SIG-M5 (cell line): ENCODE measurements at places on chromosomes 7 and 10.

DNA sequence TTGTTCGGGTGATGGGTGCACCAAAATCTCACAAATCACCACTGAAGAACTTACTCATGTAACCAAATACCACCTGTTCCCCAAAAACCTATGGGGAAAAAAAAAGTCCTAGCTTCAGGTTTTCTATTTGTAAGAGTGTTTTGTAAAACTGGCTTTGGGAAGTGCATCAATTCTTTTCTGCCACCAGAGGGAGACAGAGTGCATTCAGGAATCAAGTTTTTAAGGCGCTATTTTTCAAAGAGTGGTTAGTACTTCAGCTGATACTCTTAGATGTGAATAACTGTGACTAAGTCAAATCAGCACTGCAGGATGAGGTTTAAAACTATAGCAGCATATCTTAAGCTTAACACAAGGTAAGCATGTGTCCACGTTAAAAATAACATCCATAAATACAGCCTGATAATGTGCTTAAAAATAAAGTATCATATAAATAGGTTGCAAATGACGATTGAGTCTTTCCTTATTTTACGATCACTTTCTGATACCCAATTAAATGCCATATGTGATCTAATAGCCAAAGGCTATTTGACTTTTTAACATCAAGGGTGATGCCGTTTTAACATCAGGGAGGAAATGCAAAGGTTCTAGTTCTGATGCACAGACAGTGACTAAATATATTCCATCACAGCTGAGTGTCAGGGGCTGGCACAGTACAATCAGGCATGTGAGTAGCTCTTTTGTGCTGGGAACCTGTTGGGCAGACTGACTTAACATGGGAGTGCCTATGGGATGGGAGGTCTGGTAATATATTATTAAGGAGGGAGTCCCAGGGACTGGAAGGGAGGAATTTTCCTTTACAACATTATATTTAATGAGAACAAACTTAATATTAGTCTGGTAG is 10.6 kb upstream of the LYZL2 start:
- DNase-seq = no peak

DNA sequence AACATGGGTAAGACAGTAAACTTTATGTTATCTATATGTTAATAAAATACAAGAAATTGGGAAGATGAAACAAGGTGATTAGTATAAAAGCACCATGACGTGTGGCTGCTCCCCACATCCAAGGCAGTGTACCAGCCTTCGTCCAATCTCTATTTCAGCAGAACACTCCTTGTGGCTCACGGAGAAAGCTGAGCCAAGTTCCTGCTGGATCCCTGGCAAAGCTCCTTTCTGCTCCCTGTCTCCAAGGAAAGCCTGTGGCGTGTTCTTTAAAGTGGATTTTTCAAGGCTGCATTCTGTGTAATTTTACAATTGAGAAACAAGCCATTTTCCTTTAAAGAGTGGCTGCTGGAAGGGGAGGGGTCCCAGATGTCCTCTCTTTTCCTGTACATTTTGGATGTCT is 467.3 kb downstream of the PTPRN2 start:
- DNase-seq = no peak

GRCh38 chr10:621981-622740 is 67.3 kb downstream of the DIP2C start:
- DNase-seq = no peak

DNA sequence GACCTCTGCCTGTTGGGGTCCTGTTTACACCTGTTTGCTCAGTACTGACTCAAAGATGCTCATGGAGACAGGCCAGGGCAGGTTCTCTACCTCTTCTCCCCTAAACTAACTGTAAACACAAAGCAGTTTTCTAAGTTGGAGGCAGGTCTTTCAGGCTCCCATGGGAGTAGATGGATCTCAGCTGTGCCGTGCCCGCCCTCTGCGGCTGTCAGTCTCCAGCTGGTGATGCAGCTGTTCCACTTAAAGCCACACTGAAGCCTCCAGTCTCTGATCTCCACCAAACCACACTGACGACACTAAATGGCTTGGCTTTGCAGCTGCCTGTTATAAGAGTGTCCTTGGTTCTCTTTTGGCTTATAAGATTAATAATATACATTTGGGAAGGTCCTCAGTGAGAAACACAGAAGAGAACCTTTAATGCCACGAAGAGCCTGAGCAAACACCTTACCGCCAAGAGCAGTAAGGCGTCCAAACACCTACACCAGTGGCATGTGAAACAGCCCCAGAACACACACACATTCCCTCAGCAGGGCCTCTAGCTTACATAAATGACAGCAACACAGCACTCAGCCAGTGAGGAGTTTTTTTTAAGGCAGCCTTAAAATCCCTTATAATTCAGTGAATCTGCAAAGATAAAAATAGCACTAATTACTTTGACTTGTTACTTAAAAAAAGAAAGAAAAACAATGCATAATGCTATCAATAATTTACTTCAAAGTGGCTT is 60.4 kb upstream of the KCNIP2 start:
- DNase-seq = no peak

DNA sequence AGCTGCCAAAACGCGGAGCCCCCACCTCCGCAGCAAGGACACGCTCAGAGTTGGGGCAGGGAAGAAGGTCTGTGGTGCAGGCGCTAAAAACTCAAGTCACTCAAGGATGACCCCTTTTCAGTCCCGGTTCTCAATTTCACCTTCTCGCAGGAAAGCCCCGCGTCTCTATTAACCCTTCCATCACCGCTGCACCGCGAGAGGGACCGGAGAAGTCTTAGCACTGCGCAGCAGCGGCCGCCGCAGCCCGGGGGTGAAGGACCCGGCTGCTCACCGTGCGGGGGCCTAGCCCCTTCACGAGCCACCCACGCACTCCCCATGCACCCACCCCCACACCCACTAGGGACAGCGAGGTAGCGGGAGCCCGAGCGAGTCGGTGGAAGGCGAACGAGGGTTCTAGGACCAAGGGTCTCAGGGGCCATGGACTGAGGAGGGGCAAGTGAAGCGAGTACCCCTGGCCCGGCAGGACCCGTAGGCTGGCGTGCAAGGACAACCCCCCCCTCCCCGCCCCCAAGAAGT is 162.9 kb downstream of the SH3PXD2A start:
- DNase-seq = no peak

- no peak for DNase-seq
These were observed 326.1 kb downstream of the GALNT17 start for GRCh38 chr7:71457846-71458590.

GRCh38 chr7:157301610-157302120 is 35.1 kb upstream of the DNAJB6 start:
- no peak for DNase-seq

- DNase-seq = no peak
These were observed 249.9 kb upstream of the SMIM30 start for GRCh38 chr7:113368256-113368655.
